ENCODE measurements at places on chromosomes 12 and 14. TPM values are rescaled to one million over a fixed set of nuclear protein-coding genes. Genes with fewer than 3 reads are reported as not detected.

The PLEKHG3 gene
- total RNA-seq: 13.9 TPM

The CCDC196 gene
- total RNA-seq: not detected

The BEGAIN gene
- total RNA-seq: 0.05 TPM

The GNG2 gene
- 29.8 TPM for total RNA-seq

The ERGIC2 gene
- 23.3 TPM for total RNA-seq

The EXOC3L4 gene
- total RNA-seq: not detected

The SERPINA3 gene
- total RNA-seq: 0.10 TPM

The ADIPOR2 gene
- total RNA-seq: 20.8 TPM

The IL25 gene
- total RNA-seq: not detected

The HOXC12 gene
- not detected for total RNA-seq

The HAL gene
- 0.06 TPM for total RNA-seq

The C12orf50 gene
- total RNA-seq: not detected

The CD69 gene
- 32.5 TPM for total RNA-seq

The COX8C gene
- total RNA-seq: not detected

The ST8SIA1 gene
- total RNA-seq: 1.0 TPM

The KRT85 gene
- total RNA-seq: not detected

The GZMH gene
- total RNA-seq: not detected

The FITM1 gene
- total RNA-seq: not detected

The KERA gene
- not detected for total RNA-seq

The POTEG gene
- not detected for total RNA-seq

The LIN7A gene
- 2.6 TPM for total RNA-seq

The NID2 gene
- 45.3 TPM for total RNA-seq

The ADAM21 gene
- 0.19 TPM for total RNA-seq

The IRAK3 gene
- total RNA-seq: 2.9 TPM

The SOX5 gene
- 1.5 TPM for total RNA-seq

The ESPL1 gene
- 4.8 TPM for total RNA-seq

The LBHD2 gene
- not detected for total RNA-seq

The TXNRD1 gene
- 346 TPM for total RNA-seq

The PIANP gene
- total RNA-seq: not detected

The CLEC4D gene
- not detected for total RNA-seq

The MUCL1 gene
- not detected for total RNA-seq

The HOXC10 gene
- 1.2 TPM for total RNA-seq

The MMP19 gene
- total RNA-seq: 0.99 TPM

The RND1 gene
- total RNA-seq: 14.9 TPM

The BIN2 gene
- total RNA-seq: not detected

The GCH1 gene
- 12.0 TPM for total RNA-seq

The OR5AU1 gene
- total RNA-seq: not detected

The SMCO3 gene
- total RNA-seq: 0.12 TPM

The BMP4 gene
- 50.6 TPM for total RNA-seq

The ADAMTS20 gene
- total RNA-seq: not detected

The CARMIL3 gene
- 0.06 TPM for total RNA-seq

The LYZ gene
- not detected for total RNA-seq

The RASSF8 gene
- 38.7 TPM for total RNA-seq

The TMEM132C gene
- total RNA-seq: not detected

The KRT71 gene
- total RNA-seq: not detected

The LRP10 gene
- 187 TPM for total RNA-seq

The RTL1 gene
- total RNA-seq: not detected

The PPP1R36 gene
- not detected for total RNA-seq

All from glomerular endothelial cell (primary cell).